ENCODE measurements at places on chromosomes 2 and 18. TPM values are rescaled to one million over a fixed set of nuclear protein-coding genes. Genes with fewer than 3 reads are reported as not detected.

UGT1A3 gene
- 0.37 TPM for total RNA-seq

CPO gene
- not detected for total RNA-seq

TUBA3E gene
- not detected for total RNA-seq

VIL1 gene
- not detected for total RNA-seq

OTOS gene
- total RNA-seq, result not detected

NXPH2 gene
- total RNA-seq, result not detected

HNRNPA3 gene
- 137 TPM for total RNA-seq

GRCh38 chr2:203596183-203596582 lies 61.1 kb upstream of the RAPH1 start:
- no peak for DNase-seq

DNA sequence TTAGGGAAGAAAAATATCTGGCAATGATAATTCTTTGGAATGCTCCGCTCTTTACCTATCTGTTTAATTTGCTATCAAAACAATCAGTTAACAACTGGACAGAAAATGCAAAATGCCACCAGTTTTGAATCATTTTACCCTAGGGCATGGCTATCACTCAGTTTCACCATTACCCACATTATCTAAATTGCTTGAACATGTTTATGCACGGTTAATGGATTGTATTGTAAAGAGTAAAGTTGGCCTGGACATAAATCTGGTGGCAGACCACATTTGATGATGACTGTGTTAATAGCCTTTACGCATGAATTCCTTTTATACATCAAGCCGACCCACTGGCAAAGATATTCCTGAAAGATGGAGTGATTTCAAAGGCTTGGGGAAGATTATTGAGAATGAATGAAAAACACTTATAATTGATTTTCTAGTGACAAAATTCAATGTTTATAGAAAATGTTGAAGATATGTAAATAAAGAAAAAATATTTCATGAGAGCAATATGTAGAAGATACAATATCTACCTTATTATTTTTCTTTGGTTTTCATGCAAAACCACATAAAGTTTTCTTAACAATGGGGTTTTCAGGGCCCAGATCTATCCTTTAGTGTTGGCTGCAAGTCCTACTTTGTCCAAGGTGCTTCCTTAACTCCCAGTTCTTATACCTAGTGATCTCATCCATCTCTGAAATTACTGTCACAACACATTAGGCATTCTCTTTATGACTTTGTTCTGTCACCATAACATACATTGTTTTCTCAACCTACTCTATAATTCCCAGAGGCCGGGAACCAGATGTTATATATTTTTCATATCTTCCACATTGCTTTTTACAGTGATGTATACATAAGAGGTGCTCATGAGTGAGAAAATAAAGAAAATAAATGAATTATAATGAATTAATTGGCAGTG lies 265.1 kb downstream of the RIT2 start:
- no peak for DNase-seq

DNA sequence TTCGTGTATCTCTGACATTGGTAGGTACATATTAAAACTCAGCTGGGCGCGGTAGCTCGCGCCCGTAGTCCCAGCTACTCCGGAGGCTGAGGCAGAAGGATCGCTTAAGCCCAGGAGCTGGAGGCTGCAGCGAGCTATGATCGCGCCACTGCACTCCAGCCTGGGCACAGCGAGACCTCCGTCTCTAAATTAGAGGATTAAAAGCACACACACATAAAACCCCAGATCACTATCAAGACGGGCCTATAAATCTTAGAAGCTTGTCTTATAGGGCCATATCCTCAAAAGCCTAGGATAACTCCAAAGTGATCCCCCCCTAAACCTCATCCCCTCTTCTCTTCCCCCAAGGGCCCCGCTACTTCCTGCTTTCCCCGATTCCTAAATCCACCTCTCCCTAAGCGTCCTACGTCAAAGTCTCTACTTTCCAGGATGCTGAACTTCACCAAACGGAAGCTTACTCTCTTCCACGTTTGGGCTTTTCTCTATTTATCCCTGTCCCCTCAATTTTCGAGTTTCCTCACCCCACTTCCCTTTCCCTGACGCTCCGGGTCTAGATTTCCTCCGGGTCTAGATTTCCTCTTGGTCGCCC lies 707 bp downstream of the KRCC1 start:
- DNase-seq, result no peak

GRCh38 chr2:38948387-38948882 lies 58.8 kb downstream of the ARHGEF33 start:
- no peak for DNase-seq

DNA sequence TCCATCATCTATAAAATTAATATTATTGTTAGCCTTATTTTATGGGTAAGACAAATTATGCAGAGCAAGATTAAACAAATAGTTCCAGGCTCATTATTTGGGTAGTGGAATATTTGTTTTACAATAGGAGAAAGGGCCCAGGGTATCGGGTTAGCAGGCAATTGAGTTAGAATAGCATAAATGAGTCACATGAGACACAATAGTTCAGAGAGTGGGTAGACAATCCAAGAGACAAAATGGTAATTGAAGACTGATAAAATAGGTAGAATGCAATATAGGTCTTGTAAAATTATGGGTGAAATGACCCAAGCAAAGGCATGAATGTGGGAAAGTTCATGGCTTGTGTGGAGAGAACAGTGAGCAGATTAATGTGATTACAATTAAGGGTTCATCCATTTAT lies 790.9 kb upstream of the GCFC2 start:
- no peak for DNase-seq

DNA sequence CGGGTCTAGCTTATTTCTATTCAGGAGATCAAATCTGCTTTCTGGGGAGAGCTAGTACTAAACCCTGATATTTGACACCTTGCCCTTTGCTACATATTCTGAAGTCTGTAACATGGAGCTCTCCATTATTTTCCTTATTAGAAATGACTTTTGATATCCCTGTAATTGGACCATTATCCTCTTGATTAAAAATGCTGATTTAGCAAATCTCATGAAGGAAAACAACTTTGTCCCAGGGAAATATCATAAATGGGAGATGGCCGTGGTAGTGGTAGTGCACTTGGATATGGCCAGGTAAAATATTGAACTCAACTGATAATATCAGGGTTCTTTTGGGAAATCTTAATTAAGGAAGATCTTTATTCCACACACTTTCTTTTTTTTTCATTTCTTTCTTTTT lies 326.5 kb downstream of the RPRM start:
- no peak for DNase-seq

- DNase-seq, result no peak
Observed at GRCh38 chr2:25332571-25332970, 9.2 kb downstream of the DNMT3A start.

DNA sequence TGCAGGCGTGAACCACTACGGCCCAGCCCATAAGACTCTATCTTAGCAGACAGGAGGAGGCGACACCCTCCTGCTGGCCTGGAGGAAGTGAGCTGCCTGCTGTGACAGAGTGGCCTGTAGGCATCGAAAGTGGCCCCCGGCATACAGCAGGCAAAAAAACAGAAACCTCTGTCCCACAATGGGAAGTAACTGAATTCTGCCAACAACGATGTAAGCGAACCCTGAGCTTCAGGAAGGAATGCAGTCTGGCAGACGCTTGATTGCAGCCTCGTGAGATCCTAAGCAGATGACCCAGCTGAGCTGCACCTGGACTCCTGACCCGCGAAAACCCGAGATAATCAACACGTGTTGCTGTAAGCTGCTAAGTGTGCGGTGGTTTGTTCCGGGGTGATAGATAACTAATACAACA lies 13.6 kb downstream of the MRO start:
- DNase-seq, result no peak

GRCh38 chr2:71498261-71498701 lies 44.9 kb downstream of the DYSF start:
- peak; percentile 97 for DNase-seq

DNA sequence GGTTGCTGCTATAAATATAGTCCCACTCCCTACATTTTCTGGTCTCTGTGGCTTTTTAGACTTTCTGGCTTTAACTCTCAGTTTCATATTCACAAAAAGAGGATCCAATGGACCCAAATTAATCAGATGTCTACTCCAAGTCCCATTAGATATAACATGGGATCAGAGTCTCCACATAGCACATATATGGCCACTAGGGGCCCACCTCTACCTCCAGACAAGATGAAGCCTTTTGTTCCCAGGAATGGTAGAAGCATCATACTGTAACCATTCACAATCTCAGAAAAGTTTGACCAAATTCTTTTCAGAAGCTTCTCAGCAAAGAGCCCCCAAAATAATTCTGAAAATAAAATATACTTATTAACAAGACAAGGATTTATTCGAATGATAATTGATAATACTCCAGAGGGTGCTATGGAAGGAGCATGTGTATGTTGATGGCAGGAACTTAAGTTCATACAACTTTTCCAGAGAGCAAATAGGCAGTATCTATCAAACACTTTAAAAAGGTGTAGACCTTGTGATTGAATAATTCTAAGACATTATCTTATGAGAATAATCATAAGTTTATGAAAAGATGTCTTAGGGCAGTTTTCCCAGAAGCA lies 382.3 kb upstream of the CRIM1 start:
- DNase-seq, result peak; percentile 25

- DNase-seq, result no peak
Observed at GRCh38 chr2:197556456-197556855, 40.6 kb downstream of the MOB4 start.

DNA sequence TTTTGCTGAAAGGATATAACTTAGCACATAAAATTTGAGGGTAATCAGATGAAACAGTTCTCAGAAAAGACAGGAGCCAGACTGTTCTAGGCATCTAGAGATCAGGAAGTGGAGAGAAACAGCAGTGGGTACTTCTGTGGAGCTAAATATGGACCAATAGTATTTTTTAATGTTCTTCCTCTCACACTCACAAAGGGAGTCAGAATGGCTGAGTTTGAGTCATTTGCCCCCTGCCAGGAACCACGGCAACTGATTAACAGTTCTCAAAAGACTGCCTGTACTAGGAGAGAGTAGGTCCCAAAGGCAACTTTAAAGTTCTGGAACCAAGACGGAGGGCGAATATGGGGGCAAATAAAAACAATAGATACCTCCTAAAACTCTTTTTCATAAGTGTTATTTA lies 107.5 kb downstream of the GULP1 start:
- no peak for DNase-seq

DNA sequence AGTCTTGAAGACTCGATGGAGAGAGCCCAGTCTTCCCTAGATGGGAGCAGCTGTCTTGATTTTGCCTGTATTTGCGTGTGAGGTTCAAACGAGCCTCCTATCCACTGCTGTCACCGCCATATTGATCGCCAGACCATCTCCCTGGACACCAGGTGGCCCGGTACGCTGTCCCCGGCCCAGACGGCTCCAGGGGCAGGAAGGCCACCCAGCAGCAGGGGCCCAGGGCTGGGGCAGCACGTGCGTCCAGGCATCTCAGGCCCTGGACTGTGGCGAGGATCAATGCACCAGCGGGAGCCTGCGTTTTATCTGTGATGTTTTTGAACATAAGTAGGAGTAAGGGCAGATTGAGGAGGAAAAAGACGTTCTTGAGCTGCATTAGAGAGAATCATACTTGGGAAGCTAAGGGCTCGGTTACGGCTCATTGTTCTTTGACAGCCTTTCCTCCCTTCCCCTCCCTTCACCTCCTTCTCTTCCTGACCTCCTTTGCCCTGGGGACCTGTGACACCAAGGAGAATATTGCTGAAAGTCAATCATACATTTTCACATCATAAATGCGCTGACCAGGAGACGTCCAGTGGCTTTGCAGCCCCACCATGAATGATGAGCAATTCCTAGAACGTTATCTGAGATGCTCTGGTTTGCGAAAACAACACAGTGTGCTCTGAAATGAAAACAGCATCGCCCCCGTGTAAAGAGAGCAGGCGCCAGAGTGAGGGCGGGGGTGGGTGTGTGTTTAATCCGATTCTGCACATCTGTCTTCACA lies 711.2 kb upstream of the SALL3 start:
- DNase-seq, result no peak

DNA sequence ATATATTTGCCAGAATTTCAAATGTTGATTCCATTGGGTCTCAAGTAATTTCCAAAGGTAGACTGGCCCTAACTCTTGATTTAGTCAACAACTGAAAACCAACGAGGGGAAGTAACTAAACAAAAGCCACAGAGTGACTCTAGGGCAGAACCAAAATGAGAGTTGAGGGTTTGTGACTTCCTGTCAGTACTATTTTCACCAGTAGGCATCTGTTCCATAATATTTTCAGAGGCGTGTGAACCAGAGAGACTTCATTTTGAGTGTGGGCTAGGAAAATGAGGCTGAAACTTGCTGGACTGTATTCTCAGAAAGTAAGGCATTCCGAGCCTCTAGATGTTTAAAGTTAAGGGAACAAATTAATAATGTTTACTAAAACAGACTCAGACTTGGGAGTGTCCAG lies 70.6 kb downstream of the GDF7 start:
- no peak for DNase-seq

DNA sequence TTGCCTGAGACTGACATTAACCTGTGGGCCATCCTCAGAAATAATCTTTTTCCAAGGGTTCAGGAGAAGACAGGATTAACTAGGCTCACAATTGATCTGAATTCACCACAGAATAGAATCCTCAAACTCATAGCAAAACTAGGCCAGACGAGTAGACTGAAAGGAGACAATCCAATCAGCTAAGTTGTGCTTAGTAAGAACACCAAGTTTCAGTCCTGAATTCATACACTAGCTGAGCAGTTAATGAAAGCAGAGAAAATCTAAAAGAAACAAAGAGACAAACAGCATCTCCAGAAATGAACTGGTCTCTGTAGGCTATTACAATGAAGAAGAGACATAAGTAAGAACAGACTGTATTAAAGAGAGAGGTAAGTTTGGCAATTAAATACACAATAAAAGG lies 89.5 kb downstream of the GORASP2 start:
- DNase-seq, result no peak

GRCh38 chr2:186853951-186854350 lies 5.0 kb upstream of the ZSWIM2 start:
- DNase-seq, result peak; percentile 22

GRCh38 chr2:121705390-121705789 lies 31.3 kb downstream of the NIFK start:
- no peak for DNase-seq

GRCh38 chr18:59768409-59768808 lies 71.2 kb upstream of the CCBE1 start:
- no peak for DNase-seq

DNA sequence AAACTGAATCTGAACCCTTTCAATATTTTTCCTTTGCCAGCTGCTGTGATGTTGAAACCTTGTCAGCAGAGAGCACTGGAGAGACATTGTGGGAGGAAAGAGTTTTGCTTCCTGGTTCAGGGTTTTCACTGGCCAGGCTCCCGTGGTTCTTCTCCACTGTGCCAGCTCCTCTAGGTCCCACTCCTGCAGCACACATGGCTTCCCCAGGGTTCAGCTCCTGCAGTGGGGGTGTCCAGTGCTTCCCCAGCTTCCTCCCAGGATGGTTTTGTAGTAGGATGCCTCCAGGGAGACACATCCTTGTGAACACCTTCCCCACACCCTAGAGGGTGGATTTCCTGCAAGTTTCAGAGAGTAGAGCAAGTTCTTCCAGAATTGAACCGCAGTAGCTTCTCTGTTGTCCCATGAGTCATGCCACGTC lies 24.0 kb upstream of the SULT1C3 start:
- DNase-seq, result peak; percentile 64

DNA sequence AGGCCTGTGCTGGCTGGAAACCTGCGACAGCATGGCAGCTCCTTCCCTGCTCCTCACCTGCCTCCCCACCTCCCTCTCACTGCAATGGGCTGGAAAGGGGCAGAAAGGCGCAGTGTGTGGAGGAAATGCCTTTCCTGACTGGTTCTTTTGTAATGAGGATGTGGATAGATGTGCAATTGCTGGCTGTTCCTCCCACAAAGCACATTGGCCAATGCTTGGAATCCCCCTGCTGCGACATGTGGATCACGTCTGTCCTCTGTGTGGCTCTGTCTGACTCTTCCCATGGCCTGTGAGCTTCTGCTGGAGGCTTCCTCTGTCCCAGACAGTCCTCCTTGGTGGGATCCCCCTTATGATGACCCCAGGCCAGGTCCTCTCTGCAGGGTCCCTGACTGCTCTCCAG lies 172.5 kb downstream of the NCK2 start:
- peak; percentile 58 for DNase-seq

Data from mammary epithelial cell (primary cell).